ENCODE measurements at places on chromosomes 12 and 14.

DNA sequence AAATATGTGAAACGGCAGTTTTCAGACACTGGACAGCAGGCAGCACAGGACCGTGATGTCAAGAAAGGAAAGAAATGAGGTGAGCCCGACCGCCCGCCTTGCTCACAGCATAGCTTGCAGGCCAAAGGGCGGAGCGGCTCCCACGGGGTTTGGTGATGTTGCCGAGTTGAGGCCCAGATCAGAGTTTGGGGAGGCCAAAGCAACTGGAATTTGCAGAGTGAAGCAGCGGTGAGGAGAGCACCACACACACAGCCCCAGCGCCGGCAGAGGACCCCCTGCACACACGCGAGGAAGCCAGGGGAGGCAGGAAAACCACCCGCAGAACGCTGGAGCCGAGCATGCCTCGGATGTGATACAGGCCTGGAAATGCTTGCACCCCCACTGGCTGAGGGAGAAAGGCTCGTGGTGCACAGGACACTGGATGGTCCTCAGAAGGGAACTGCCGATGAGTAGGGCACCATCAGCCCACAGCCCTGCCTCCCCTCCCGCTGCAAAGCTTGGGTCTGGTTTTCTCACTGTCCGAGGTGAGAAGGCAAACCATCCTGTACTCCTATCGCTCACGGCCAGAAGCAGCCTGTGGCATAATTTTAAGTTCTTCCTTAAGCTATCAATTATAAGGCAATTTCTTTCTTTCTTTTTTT lies 25.7 kb upstream of the PLD4 start:
- no peak overlapping the region for H3K27ac ChIP-seq
- peaks cover 13% of the 10 kb centered on the region for H3K4me1 ChIP-seq
- no peak overlapping the region for H3K4me3 ChIP-seq

DNA sequence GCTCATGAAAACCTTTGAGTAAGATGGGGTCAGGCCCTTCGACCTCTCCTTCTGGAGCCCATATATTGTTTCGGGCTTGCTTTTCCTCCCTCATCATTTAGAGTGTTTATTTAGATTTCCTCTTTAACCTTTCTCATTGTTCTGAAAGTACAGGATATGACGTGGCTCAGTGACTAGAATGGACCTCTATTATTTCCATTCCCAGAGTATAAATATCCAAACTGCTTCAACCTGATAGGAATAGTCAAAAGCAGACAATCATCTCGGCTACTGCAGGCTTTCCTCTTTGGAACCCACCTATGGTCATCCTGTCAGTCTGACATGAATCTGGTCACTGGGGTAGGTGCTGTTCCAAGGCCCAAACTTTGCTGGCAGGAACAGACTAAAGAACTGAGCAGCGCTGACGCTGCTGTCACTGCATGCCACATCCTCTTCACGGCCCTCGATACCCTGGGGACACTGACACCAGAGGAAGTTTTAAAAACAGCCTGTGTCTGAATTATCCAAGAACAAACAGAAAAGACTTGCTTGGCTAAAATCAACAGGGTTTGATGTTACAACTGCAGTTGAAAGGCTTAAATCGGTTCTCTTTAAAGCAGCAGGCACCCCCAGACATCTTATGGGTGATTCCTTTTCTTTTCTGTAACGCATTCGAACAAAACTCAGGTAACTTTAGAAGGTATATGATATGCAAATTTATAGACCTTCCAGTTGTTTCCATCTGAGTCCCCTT lies 5.0 kb upstream of the DDX47 start:
- peaks cover 30% of the 10 kb centered on the region for H3K4me1 ChIP-seq
- H3K27me3 ChIP-seq = no peaks in the 10 kb centered on the region
- no peak for DNase-seq
- H3K27ac ChIP-seq = peak overlapping the region; percentile 88
- peak overlapping the region; percentile 1 for H3K4me3 ChIP-seq
- H3K36me3 ChIP-seq = no peaks in the 10 kb centered on the region

- no peaks in the 10 kb centered on the region for H3K4me1 ChIP-seq
- no peak overlapping the region for H3K27ac ChIP-seq
- no peak for DNase-seq
- H3K36me3 ChIP-seq = no peaks in the 10 kb centered on the region
- no peaks in the 10 kb centered on the region for H3K27me3 ChIP-seq
These were observed 43.3 kb upstream of the DHRS4 start for GRCh38 chr14:23910101-23910875.

- no peak overlapping the region for H3K4me3 ChIP-seq
- no peaks in the 10 kb centered on the region for H3K36me3 ChIP-seq
- no peak for DNase-seq
- no peak overlapping the region for H3K27ac ChIP-seq
These were observed 30.4 kb upstream of the SIX1 start for GRCh38 chr14:60679566-60680258.

- no peak overlapping the region for H3K27ac ChIP-seq
- H3K4me3 ChIP-seq = no peak overlapping the region
- no peak for DNase-seq
- H3K27me3 ChIP-seq = no peaks in the 10 kb centered on the region
These were observed 135.0 kb downstream of the ANO6 start for GRCh38 chr12:45350861-45351260.

DNA sequence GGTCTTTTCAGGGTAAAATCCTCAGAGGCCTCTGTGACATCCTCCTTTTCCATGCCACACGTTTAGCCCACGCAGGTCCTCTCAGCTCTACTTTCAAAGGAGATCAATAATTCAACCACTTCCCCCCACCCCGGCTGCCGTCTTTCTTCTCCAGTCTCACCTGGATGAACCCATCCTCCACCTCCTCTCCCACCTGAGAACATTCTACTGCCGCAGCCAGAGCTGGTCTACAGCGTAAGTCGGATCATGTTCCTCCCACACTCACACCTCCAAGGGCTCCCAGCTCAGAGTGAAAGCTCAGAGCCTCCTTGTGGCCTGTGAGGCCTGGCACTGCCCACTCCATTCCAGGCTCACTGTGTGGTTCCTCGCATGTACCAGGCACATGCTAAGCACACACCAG lies 246.6 kb downstream of the CHST11 start:
- H3K4me3 ChIP-seq = no peak overlapping the region
- H3K27me3 ChIP-seq = no peaks in the 10 kb centered on the region
- H3K4me1 ChIP-seq = peaks cover 6% of the 10 kb centered on the region
- no peak for DNase-seq

DNA sequence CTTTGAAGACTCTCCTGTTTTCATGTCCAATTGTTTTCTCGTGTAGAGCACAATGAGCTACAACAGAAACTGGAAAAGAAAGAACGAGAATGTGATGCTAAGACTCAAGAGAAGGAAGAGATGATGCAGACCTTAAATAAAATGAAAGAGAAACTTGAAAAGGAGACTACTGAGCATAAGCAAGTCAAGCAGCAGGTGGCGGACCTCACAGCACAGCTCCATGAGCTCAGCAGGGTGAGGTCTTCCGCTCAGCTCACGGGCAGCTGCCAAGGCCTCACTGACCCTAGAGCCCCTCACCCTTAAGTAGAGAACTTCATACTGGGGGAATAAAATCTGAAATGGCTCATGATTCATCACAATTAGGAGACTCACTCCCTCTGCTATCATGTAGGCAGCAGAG lies 134.7 kb downstream of the GPR135 start:
- no peak for DNase-seq
- no peaks in the 10 kb centered on the region for H3K27me3 ChIP-seq
- H3K27ac ChIP-seq = no peak overlapping the region

DNA sequence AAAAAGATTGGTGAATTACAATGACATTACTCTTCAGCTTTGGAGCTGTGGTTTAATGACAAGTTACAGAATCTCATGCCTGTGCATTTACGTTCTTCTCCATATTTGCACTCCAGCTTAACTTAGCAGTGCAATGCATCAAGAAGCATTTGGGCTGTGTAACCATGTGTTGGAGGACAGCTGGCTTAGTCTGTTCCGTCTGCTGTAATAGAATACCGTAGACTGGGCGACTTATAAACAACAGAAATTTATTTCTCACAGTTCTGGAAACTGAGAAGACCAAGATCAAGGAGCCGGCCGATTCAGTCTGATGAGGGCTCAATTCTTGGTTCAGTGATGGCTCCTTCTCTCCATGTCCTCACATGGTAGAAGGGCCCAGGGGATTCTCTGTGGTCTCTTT lies 943.5 kb downstream of the BCL11B start:
- no peak for DNase-seq
- no peaks in the 10 kb centered on the region for H3K36me3 ChIP-seq
- no peak overlapping the region for H3K27ac ChIP-seq
- no peaks in the 10 kb centered on the region for H3K4me1 ChIP-seq

GRCh38 chr12:68037616-68038255 lies 48.5 kb downstream of the IFNG-AS1 start:
- no peaks in the 10 kb centered on the region for H3K36me3 ChIP-seq
- no peak for DNase-seq
- H3K27me3 ChIP-seq = no peaks in the 10 kb centered on the region
- no peak overlapping the region for H3K4me3 ChIP-seq
- H3K27ac ChIP-seq = no peak overlapping the region
- H3K4me1 ChIP-seq = no peaks in the 10 kb centered on the region

DNA sequence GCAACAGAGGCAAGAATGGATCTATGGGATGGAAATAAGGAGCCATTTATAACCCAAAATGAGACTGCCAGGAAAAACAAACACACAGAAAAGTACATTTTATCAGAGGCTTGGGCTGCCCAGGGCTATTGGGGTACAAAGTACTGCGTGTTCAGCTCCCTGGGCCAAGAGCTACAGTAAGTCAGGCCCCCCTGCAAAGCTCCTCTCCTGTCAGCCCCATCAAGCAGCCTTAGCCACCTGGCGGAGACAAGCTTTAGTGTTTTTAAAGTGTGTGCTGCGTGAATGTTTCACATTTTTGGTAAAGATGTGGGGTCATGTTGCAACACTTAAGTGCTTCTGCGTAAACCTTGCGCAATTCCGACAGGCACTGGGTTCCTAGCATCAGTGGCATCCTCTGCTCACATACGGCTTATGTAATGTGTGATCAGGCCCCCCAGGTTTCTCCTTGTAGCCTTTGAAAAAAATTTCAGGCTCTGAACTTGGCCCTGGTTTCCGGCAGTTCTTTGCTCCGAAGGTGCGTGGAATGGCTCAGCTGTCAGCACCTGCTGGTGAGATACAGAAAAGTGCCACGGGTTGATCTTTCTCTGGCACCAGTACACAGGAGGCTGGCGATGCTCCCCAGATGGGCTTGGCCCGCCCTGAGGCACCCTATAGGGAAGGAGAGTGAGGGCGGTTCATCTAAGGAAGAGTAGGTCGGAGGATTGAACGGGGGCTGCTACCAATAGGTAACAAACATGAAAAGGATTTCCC lies 198.7 kb upstream of the EEA1 start:
- no peaks in the 10 kb centered on the region for H3K27me3 ChIP-seq
- peaks cover 23% of the 10 kb centered on the region for H3K4me1 ChIP-seq
- DNase-seq = no peak
- peak overlapping the region; percentile 51 for H3K27ac ChIP-seq
- H3K36me3 ChIP-seq = no peaks in the 10 kb centered on the region

DNA sequence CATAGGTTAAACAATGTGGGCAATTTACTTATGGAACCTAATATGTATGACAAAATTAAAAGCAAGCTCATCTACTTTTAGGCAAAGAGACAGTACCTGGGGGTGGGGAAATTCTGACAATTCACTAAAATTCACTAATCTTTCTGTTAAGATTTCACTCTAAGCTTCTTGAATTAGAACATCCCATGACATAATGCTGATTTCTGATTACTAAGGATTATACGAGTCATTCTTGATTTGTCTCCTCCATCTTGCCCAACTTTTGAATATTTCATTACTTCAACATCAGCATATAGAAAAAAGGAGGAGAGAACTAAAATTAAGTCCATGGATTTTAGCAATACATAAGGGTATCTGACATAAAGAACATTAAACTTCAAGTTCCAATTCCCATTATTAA lies 2.4 kb downstream of the CEP83 start:
- H3K27ac ChIP-seq = no peak overlapping the region
- no peak overlapping the region for H3K4me3 ChIP-seq
- H3K36me3 ChIP-seq = no peaks in the 10 kb centered on the region
- no peaks in the 10 kb centered on the region for H3K27me3 ChIP-seq
- peaks cover 15% of the 10 kb centered on the region for H3K4me1 ChIP-seq

DNA sequence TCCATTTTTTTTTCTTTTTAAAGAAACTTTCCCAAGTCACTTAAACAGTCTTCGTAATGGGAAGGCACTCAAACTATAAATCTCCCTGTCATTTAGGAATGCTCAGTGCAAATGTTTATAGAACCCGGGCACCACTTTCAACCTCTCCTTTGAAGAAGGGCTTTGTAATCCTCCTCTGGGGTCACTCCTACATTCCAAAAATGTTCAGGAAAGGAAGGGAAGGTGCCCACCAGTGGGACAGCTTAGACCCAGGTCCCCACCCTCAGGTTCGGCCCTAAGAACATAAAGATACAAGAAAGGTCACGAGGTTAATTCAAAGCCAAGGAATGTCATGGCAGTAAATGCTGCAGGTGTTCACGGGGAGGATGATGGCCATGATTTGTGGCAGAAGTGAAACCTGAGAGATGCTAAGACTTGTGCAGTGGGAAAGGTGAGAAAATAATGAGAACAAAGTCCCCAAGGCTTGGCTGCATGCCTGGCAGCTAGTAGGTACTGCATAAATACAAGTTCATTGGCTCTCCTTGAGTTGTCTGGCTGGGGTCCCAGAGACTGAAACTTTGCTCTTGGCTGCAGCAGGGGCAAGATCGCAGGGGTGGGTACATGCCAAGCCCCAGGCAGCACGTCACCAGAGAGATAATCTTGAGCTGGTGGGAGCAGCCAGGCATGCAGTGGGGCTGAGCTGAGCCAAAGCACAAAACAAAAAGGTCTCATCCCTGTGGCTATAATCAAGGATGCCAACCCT lies 21.1 kb downstream of the KRT18 start:
- no peaks in the 10 kb centered on the region for H3K36me3 ChIP-seq
- no peak overlapping the region for H3K4me3 ChIP-seq
- no peak for DNase-seq
- peaks cover 10% of the 10 kb centered on the region for H3K4me1 ChIP-seq

DNA sequence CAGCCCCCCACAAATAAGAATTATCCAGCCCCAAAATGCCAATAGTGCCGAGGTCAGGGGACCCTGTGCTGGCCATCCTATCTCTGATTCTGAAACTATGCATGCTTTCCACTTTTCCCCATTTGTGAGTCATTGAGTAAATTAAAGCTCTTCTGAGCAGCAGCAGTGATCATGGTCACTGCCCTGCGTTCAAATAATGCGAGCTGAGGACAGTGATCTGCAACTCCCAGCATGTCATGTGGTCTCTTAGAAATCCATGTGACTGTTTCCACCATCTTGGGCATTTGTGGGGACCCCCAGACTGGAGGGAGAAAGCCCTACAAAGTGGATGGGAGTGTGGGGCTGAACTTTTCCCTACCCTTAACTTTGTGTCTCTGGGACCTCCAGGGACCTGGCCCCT lies 53.8 kb downstream of the C14orf132 start:
- no peak overlapping the region for H3K4me3 ChIP-seq
- peaks cover 31% of the 10 kb centered on the region for H3K4me1 ChIP-seq
- DNase-seq = no peak
- H3K27ac ChIP-seq = no peak overlapping the region

GRCh38 chr12:42987216-42987650 lies 397.7 kb upstream of the PRICKLE1 start:
- no peaks in the 10 kb centered on the region for H3K27me3 ChIP-seq
- no peak for DNase-seq
- H3K36me3 ChIP-seq = no peaks in the 10 kb centered on the region
- H3K4me1 ChIP-seq = no peaks in the 10 kb centered on the region
- no peak overlapping the region for H3K27ac ChIP-seq
